Stimulated activated CD8-positive, alpha-beta memory T cell treated with anti-CD3 and anti-CD28 coated beads, Interleukin-4, amount 100 ng/mL, for 48 hours (primary cell): ENCODE measurements at places on chromosomes 6 and 20.
A peak's percentile ranks its signal among the peaks of the same experiment; 100 is the strongest.

DNA sequence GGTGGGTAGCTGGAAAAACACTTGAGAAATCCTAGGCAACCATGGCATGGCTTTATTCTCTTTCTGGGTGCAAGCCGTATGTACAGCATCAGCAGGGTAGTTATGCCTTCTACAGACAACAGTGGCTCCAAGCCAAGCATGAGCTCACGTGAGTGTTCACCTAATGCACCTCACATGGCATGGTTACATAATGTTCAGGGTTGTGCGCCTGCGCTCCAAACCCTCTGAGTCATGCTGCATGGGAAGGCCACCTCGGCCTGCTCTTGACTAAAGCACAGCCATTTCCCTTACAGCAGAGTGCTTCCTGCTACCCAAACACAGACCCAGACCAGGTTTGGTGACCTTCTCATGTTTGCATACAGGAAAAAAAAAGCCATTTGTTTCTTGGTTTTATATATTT lies 96.2 kb downstream of the VIP start:
- no peak for DNase-seq

DNA sequence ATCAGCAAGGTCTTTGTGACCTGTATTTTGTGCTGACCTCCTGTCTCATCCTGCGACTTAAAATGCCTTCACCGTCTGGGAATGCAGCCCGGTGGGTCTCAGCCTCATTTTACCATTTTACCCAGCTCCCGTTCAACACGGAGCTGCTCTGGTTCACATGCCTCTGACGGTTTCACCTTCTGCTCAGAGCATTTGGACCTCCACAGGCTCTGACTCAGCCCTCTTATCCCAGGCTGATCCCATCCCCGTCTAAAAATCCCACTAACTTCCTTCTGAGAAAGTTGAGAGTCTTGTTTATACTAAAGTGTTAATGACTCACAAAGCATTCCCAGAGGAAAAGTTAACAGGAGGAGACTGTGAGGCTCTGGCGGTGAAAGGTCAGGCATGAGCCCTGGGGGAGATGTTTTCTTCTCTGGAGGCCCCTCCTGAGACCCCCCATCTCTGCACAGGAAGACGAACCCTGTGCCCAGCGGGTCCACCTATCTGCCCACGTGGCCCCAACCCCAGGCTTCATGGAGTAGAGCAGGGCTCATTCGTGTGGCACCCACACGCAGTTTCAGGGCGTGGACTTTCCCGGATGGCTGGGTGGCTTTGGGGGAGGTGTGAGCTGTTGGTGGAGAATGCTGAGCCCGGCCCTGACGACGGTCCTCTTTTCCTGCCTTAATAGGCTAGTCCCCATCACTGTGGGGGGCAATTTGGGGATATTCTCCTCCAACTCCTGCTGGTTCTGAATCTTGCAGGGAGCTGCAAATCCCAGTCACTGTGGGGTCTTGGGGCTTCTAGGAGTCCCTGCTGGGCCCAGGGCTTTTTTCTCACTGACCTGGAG lies 3.3 kb upstream of the BIRC7 start:
- no peak for DNase-seq

DNA sequence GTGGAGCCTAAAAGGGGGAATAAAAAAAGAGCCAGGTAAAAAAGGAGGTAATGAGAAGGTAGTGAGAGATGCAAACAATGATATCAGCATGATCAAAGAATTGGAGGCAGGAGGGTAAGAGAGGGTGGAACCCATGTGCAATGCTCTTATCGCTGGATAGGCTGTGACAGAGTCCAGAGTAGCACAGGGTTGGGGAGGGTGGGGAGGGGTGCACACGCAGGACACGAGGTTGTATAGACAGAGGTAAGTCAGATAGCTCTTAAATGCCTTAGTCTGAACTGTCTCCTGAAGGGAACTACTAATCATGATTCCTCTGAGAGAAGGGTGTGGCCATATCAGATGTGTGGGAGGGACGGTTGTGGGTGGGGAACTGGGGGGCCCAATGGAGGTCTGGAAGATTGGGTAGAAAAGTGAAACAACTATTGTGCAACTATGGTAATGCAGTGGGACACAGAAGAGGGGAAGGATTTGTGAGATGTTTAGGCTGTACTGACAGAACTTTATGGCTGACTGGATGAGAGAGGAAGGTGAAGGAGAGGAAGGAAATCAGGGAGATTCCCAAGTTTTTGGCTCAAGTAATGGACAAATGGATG lies 354.8 kb downstream of the BTBD9 start:
- peak; percentile 29 for DNase-seq

- peak; percentile 29 for DNase-seq
Observed at GRCh38 chr6:394641-395289, 3.2 kb downstream of the IRF4 start.

GRCh38 chr6:120564779-120565178 lies 769.5 kb downstream of the TBC1D32 start:
- no peak for DNase-seq

DNA sequence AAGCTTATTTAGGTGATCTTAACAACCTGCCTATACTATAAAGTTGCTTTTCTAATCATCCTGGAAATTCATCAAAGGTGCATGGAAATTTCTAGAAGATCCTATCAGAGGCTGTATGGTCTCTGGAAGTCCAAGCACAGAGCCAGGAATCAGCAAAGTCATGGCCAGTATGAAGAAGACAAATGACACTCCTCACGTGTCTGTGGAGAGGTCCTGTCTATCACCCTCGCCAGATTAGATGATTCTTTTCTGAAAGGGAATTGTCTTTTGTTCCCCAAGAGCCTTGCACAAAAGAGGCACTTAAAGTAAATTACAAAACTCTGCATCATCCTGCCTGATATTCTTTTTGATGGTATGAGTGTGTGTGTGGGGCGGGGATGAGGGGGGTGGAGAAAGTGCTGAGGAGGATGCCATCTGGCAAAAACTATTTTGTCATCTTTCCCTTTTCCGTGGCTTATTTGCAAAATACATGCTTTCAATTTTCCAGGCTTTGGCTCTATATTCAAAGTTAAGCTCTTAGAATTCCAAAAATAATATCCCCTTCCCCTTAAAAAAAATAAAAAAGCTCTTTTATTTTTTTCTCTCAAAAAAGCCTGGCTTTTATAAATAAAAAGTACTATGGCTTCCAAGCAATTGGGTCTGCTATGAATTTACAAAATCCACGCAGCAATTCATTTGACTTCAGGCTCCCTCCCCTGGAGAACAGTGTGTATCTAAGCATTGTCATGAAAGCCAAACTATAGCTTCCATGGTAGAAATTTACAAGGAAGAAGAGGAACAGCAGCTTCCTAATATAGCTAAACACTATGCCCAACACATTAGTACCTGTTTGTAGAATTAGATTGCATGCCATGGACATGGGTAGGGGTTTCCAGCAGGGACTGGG lies 185.2 kb upstream of the ARG1 start:
- DNase-seq, result no peak
